AG09319 (cell line): ENCODE measurements at places on chromosomes 2 and 18.

DNA sequence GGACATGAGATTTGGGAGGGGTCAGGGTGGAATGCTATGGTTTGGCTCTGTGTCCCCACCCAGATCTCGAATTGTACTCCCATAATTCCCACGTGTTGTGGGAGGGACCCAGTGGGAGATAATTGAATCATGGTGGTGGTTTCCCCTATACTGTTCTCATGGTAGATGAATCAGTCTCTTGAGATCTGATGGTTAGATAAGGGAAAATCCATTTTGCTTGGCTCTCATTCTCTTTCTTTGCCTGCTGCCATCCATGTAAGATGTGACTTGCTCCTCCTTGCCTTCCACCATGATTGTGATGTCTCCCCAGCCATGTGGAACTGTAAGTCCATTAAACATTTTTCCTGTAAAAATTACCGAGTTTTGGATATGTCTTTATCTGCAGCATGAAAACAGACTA, 80.9 kb upstream of the GALNT5 start:
- no peak for DNase-seq

DNA sequence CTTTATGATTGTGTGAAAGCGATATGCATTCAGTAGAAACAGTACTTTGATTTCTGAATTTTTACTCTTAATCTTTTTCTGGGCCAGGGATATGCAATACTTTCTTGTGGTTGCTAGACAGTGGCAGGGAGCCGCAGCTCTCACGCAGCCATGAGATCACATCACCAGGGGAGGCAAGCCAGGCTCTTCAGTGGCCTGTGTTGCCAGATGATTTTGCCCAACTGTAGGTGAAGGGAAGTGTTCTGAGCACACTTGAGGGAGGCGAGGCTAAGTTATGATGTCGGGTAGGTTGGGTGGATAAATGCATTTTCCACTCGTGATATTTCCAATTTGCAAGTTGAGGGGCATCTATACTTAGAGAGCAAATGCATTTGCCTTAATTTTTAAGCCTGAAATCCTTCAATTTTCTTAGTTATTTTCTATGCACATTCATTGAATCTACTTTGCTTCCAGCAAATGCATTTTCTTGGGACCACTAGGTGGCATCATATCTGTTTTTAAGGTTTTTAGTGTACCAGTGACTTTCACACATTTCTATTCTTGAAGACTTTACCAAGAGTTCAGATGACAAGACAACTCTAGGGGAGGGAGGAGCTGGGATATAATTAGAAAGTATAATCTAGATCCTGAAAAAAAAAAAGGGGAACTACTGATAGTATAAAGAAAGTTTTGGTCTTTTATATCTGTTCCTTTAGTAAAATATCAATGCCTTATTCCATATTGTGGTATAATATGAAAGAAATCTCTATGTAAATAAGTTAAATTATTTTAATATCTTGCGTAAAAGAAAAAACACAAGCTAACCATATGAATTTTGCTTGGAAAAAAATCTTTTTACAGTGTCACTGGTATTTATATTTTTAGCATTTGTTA, 643.3 kb downstream of the SOCS6 start:
- no peak for DNase-seq

GRCh38 chr2:40279001-40279400, 172.9 kb downstream of the SLC8A1 start:
- DNase-seq, result no peak

- no peak for DNase-seq
Measured at GRCh38 chr2:144489315-144489916, 30.5 kb downstream of the ZEB2 start.

DNA sequence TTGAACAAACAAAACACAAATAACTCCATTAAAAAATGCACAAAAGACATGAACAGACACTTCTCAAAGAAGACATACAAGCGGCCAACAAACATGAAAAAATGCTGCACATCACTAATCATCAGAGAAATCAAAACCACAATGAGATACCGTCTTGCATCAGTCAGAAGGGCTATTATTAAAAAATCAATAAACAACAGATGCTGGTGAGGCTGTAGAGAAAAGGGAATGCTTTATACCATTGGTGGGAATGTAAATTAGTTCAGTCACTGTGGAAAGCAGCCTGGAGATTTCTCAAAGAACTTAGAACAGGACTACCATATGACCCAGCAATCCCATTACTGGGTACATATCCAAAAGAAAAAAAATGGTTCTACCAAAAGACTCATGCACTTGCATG, 37.8 kb downstream of the GPR155 start:
- no peak for DNase-seq

- no peak for DNase-seq
Measured at GRCh38 chr2:128298846-128299507, 19.7 kb downstream of the HS6ST1 start.

DNA sequence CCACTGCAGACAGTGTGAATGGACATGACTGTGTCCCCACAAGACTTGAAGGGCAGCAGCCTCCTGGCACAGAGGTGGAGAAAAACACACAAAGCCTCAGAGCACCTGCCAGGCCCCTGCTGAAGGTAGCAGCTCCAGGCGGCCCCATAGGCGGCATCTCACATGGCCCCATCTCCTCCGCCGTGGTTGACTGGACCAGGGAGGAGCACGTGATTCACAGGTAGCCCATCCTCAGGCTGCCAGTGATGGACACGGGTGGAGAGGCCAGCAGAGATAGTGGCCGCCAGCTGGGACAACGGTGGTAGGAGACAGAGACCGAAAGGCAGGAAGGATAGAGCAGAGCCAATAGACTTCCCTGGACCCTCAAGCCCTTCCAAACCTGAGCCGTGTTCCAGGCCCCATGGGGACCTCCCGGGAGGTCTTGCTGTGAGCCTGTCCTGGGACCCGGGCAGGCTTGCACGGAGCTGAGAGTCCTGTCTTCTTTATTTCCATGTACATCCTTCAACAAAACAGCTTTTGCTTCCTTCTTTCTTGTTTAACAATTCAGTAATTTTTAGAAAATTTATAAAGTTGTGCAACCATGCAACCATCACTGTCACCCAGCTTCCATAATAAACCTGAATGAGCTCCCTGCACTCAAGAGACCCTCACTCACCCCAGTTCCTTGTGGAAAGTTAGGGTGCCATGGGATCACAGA, 26.9 kb downstream of the GPR55 start:
- DNase-seq, result no peak

- no peak for DNase-seq
Measured at GRCh38 chr18:44986933-44987332, 306.2 kb downstream of the SETBP1 start.

- no peak for DNase-seq
Measured at GRCh38 chr2:232926431-232926939, 56.4 kb downstream of the SNORC start.

DNA sequence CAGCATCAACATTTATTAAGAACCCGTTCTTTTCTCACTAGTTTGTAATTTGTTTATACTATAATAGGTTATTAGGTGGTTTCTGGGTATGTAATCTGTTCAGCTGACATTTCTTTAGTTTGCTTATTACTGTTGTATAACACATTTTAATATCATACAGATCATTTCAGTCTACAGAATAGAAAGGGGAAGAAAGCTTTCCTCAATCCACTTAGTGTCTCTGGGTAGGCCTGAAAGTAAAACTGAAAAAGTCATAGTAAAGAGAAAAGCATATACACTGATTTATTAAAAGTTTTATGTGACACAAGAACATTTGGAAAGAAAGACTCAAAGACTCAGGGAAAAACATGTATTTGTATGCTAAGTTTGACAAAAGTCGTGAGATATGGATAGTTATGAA, 16.8 kb upstream of the KCNJ3 start:
- no peak for DNase-seq
